ENCODE measurements at places on chromosomes 7 and 10. TPM values are rescaled to one million over a fixed set of nuclear protein-coding genes. Genes with fewer than 3 reads are reported as not detected.

DNA sequence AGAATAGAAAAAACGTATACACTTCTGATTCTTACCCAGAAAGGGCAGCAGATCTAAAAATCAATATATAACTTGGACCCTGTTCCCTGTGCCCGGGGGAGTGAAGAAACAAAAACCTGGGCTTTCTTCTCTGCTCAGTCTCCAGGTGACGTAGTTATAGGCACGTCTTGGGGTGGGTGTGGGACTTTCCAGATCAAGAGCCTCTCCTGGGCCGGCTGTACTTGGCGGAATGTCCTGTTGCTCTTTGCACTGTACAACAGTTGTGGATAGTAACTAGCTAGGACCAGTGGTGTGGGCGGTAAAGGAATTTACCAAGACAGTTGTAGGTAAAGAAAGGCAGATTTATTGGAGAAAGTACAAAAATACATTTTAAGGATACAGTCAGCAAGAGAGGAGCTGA, 40.4 kb upstream of the STEAP4 start:
- DNase-seq, result no peak

DNA sequence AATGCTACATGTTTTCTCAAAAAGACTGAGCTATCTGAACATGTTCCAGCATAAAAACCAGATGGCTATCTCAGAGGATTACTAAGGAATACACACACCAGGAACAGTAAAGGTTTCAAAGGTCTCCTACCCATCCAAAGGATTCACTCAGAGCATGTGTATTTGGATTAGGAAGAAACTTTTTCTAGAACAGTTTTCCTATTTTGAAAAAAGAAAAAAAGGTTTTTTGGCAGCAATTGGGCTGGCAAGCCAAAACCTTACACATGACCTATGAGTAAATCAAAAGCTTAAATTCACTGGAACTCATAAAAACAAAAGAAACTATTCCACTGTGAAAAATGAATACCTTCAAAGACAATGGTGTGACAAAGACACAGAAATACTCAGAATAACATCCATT, 9.6 kb downstream of the TPK1 start:
- no peak for DNase-seq

GRCh38 chr10:33913194-33913593, 578.7 kb upstream of the NRP1 start:
- DNase-seq, result no peak

DNA sequence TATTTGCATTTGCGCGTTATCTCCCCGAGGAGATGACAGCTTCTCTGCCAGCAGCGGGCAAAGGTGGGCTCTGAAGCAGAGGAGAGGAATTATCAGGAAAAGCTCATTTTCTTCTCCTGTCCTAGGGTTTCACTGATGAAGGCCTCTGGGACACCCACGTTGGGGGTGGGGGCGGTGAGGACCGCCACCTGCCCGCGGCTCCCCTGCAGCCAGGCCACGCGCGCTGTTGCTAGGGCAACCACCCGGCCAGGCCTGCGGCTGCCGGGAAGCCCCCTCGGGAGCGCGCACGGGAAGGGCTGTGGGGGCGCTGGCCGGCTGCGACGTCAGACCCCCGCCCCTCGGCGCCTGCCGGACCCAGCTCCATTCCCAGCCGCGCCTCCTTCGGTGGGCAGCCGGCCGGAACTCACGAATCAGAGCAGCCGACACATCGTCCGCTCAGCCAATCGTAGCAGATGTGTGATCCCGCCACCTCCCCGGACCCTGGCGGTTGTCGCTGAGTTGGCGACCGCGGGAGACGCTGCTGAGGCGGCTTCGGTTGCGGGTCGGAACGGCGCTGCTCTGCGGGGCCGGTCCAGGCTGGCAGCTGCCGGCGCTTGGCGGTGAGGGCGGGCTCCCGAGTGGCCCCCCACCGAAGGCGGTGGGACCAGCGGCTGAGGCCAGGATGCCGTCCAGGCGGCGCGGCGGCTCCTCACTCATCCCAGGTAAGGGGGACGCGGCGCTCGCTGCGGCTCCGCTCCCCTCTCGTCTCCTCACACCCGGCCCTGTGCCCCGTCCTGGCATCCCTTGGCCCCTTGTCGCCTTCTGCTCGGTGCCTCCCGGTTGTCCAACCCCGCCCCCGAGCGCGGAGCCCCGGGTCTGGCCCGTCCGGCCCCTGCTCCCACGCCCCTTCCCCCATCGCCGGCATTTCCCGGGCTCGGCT, at the start of gene TPST1:
Gene TPST1 (plus strand): TSS at position 513 of the 919 bp plus-strand sequence. CDS start 35,092 bp downstream, outside the sequence.
- DNase-seq, result peak; percentile 95

- no peak for DNase-seq
Measured at GRCh38 chr10:63757067-63757466, 235.9 kb downstream of the REEP3 start.

- DNase-seq, result no peak
Measured at GRCh38 chr10:58733436-58733835, 220.8 kb downstream of the BICC1 start.

- peak; percentile 60 for DNase-seq
Measured at GRCh38 chr10:69438536-69439349, 12.5 kb upstream of the TSPAN15 start.

- no peak for DNase-seq
Measured at GRCh38 chr10:22319980-22320558, 830 bp upstream of the BMI1 start.

DNA sequence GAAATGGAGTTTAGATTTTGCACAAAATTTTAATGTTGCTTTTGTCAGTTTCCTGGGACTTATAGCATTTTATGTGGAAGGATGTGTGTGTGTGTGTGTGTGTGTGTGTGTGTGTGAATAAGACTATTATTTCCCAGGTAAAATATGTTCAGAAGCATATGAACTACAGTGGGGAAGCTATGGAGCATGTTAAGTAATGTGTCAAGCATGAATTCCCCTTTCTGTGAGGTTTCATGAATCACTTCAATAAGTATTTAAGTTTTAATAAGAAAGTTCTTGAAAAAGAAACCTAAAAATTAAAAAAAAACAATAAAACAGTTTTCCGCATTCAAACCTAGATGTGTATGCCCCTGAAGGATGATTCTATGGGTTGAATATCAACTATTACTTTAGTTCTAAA, 693 bp downstream of the CREB5 start:
- no peak for DNase-seq

- DNase-seq, result no peak
Measured at GRCh38 chr10:4280461-4281189, 495.6 kb upstream of the KLF6 start.

The CCT6A gene
- 412 TPM for total RNA-seq

The FAM13C gene
- not detected for total RNA-seq

The CALHM3 gene
- not detected for total RNA-seq

The KAZALD1 gene
- 105 TPM for total RNA-seq

The PON1 gene
- not detected for total RNA-seq

The SLC18A3 gene
- total RNA-seq, result not detected

The SPDYE2 gene
- not detected for total RNA-seq

The VSTM2A gene
- total RNA-seq, result not detected

The SERPINE1 gene
- 103 TPM for total RNA-seq
